Activated CD8-positive, alpha-beta memory T cell treated with anti-CD3 and anti-CD28 coated beads for 48 hours (primary cell): ENCODE measurements at places on chromosomes 11 and 22.

GRCh38 chr11:45245218-45246045 lies 40.7 kb downstream of the SYT13 start:
- DNase-seq, result no peak

- DNase-seq, result peak; percentile 59
Measured at GRCh38 chr22:36331306-36331911, 56.4 kb downstream of the MYH9 start.

- DNase-seq, result no peak
Measured at GRCh38 chr11:19558189-19558986, 154.2 kb upstream of the NAV2 start.

DNA sequence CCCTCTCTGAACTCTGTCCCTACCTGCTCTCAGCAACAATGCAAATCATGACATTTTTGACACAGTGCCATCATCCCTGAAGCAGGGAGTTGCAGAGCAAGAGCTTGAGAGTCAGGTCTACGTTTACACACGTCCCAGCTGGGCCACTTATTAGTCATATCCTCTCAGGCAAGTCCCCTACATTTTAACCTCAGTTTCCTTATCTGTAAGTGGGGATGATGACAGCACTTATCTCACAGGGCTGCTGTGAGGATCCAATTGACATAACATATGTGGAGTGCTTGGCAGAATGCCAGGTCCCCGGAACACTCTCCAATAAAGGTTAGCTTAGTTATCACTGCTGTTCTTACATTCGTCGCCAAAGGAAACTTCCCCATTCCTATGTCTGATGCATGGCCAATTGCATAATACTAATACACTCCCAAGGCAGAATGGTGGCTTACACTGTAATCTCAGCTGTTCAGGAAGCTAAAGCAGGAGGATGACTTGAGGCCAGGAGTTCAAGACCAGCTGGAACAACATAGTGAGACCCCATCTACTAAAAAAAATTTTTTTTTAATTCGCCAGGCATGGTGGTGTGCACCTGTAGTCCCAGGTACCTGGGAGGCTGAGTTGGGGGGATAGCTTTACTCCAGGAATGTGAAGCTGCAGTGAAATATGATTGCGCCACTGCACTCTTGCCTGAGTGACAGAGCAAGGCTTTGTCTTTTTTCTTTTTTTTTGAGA lies 16.6 kb downstream of the ASCC2 start:
- no peak for DNase-seq

DNA sequence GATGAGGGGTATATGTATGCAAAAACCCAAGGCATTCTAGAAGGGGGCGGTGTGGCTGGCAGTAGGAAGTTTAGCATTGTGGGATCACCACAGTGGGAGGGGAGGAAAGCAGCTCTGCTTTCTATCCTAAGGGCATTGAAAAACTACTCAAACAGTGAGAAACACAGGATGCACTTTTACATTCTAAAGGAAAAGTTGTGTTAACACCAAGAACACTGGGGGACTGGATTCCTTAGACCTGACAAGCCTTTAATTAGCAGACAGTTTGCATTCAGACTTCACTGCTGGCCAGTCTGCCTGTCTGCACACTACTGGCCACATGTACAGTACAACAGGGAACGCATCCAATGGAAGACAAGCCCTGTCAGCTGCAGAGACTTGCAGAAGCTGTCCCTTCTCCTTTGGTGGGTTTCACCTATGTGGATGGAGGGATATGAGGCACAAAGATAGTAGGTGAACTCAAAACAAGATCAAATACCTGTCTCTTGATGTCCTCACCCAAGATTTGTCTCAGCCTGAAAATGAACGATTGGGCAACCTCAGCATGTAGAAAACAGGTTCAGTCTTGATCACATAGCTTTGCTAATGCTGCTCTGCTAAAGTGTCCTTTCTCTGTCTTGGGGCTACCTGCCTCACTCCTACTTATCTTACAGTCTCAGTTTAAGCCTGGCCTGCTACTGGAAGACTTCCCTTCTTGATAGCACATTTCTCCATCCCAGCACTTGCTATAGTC lies 64.8 kb downstream of the TENM4 start:
- DNase-seq, result no peak

GRCh38 chr11:63716046-63716445 lies 34.7 kb downstream of the RTN3 start:
- no peak for DNase-seq
